NCI-H1930 (cell line): ENCODE measurements at places on chromosomes 3 and 15.

- no peak for DNase-seq
Observed at GRCh38 chr3:4494895-4495264, 1.7 kb downstream of the ITPR1 start.

- no peak for DNase-seq
Observed at GRCh38 chr15:90870354-90871138, 2.2 kb downstream of the FURIN start.

GRCh38 chr15:41483115-41483514, 10.6 kb upstream of the ITPKA start:
- DNase-seq: no peak

DNA sequence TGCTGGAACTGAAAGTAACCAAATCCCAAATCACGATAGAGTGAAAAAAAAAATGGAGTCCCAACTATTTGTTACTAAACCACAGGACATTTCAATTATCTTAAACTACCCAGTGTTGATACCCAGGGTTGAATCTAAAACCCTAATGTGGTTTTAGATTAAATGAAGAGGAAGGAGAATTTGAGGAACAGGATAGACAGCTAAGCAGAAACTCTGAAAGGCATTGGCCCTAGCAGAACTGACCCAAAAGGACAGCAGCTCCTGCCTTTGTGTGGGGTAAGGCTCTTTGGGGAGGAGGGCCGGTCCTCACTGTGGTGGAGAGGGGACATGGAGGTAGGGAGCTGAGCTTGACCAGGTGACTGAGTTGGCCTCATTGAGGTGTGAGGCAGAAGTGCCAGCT, 30.7 kb upstream of the SNRK start:
- DNase-seq: no peak

- DNase-seq: peak; percentile 77
Observed at GRCh38 chr3:187748050-187748481, 2.8 kb upstream of the BCL6 start.

- DNase-seq: no peak
Observed at GRCh38 chr3:128547368-128547987, 54.5 kb upstream of the GATA2 start.

GRCh38 chr3:168933614-168934013, 729.9 kb downstream of the MECOM start:
- no peak for DNase-seq

DNA sequence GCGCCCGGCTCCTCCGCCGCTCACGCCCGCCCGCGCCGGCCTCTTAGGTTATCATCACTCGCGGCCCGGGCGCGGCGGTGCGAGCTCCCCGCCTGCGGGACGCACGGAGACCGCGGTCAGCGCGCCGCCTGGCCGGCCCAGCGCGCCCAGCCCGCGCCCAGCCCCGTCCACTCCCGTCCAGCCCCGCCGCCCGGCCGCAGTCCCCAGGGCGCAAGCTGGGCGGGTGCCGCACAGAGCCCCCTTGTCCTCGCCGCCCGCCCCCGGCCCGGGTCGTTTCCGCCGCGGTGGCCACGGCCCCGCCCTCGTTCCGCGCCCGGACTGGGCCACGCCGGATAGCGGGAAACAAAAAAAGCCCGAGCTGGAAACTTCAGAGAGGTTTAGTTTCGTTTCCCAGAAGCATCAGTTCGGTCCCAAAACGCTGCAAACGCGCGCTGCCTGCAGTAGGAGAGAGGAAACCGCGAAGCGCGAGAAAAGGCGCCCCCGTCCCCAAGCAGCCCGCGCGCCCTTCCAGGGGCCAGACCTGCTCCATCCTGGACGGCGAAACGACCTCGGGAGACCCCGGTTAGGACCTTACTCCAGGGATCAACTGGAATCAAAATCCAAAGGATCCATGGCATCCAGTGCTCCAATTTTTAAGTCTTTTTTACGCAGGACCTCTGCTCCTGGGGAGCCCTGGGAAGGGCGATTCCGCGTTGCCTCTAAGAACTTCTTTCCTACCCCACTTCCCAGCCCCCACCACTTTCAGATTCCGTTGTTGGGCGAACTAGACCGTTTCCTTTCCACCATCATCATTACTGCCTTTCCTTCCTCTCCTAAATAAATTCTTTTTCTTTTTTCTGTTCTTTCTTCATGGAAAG, at the start of gene ATP10A:
Gene ATP10A (minus strand): TSS at position 217 of the 857 bp plus-strand sequence. CDS start 231 bp downstream, outside the sequence.
- no peak for DNase-seq

DNA sequence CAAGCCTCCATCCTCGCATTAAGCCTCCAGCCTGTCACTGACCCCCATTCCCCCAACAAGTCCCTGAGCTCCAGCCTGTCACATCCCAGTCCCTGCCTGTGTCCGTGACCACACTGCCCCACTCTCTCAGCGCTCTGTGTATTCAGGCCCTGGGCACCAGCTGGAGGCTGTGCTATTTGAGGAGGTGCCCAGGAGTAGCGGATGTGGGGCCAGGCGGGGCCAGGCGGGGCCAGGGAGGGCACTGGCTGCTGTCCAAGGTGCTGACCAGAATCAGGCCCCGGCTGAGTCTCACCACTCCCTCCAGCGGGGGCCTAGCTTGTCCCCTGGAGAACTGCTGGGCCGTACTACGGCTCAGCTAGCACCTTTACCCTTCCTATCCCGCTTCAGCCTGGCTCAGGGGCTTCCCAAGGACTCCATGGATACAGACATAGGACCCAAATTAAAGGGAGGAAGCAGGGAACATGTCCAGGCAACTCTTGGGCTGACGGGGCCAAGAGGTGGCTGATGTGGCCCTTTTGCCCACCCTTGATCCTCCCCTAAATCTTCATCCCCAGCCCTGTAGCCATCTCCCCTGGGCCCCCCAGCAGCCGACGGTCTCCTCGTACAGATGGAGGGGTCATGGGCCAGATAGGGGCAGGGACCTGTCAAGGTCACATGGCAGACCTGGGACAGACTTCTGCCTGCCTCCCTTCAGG, 1.1 kb downstream of the HHATL start:
- DNase-seq: no peak

- no peak for DNase-seq
Observed at GRCh38 chr3:72820415-72820814, 27.8 kb downstream of the SHQ1 start.

DNA sequence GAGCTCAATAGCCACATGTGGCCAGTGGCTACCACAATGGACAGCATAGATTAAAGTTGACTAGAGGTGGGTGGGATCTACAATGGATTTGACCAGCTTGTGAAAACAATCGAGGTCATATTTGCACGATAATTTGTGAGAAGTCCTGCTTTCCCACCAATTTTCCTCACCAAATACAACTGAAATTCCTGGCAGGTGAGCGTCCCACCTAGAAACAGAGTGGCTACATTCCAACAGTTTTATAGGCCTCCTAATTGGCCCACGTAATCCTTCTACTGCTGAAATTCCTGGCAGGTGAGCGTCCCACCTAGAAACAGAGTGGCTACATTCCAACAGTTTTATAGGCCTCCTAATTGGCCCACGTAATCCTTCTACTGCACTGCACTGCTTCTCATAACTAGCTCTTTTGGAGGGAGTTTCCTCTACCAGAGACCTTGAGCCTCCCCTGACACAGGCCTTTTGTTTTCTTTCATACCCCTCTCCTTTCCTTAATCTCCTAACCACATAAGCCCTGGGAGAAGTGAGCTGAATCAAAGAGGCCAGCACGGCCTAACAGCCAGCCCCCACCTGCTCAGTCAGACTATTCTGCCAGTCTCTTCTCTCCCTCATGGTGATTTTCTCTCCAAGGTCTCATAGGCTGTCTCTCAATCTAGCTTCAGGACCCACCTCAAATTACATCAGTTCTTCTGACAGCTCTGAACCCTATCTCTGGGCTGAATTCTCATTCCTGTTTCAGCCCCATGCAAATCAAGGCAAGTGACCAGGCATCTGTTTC, 80.2 kb downstream of the BFSP2 start:
- DNase-seq: no peak

DNA sequence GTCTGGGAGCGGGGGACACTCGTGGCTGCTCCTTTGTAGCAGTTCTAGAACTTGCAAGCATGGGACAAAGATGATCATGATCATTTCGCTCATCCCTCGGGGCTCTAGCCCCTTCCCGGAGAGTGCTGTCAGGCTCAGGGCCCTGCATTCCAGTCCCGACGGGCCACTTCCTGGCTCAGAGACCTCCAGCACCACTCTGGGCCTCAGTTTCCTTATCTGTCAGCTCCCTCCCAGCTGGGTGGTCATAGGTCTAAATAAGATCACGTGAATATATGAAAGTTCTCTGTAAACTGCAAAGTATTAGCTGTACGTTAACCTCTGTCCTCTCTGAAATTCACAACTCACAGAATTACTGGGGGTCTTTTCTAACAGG, 52.8 kb upstream of the SLC6A11 start:
- DNase-seq: no peak
